Mesenchymal stem cell (in vitro differentiated cells and primary cell): ENCODE measurements at places on chromosomes 16 and 17.
A peak's percentile ranks its signal among the peaks of the same experiment; 100 is the strongest.

DNA sequence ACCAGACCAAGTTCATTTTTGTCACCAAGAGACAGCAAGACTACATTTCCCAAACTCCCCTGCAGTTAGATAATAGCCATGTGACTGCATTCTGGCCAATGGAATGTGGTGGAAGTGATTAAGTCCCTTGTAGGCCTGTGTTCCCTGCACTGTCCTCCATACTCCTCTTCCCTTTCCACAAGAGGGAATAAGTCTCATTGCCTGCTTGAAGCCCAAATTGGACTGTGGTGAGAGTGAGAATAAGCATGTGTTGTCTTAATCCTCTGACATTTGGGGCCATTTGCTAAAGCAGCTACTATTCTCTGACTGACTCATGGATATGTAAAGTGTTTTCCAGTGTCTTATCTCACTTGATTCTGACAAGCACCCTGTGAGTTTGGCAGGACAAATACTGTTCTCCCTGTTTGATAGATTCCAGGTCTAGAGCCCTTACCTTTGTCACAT is 20.7 kb downstream of the PIK3R6 start:
- H3K4me1 ChIP-seq = no peaks in the 10 kb centered on the region
- no peak overlapping the region for H3K4me3 ChIP-seq
- H3K27me3 ChIP-seq = no peaks in the 10 kb centered on the region
- no peak overlapping the region for H3K27ac ChIP-seq

GRCh38 chr16:80652441-80652840 is 111.6 kb downstream of the DYNLRB2 start:
- no peaks in the 10 kb centered on the region for H3K27me3 ChIP-seq
- H3K27ac ChIP-seq = no peak overlapping the region
- H3K4me3 ChIP-seq = no peak overlapping the region
- H3K36me3 ChIP-seq = peaks cover 2% of the 10 kb centered on the region

DNA sequence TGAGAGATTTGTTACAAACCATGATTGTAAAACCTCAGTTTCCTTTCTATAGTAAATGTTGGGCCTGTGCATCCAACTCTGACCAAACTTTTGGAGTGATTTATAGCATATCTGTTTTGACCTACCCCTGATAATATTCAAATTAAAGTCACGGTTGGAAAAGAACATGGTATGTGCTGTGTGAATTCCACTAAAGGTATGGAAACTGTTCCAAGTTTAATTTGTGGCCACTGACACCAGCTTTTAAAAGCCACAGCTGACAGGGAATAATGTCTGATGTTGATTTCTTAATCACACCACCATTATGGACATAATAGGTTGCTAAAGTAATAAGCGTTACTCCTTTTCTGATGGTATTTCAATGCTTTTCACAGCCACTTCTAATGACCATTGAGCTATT is 1215.9 kb downstream of the CDH8 start:
- no peak overlapping the region for H3K27ac ChIP-seq
- no peak for DNase-seq
- H3K4me1 ChIP-seq = no peaks in the 10 kb centered on the region
- no peak overlapping the region for H3K4me3 ChIP-seq
- H3K27me3 ChIP-seq = no peaks in the 10 kb centered on the region

- H3K4me3 ChIP-seq = no peak overlapping the region
- no peaks in the 10 kb centered on the region for H3K27me3 ChIP-seq
- no peaks in the 10 kb centered on the region for H3K36me3 ChIP-seq
- no peak overlapping the region for H3K27ac ChIP-seq
- no peak for DNase-seq
Measured at GRCh38 chr17:78458091-78458490, 79.6 kb downstream of the PGS1 start.

- H3K27me3 ChIP-seq = peaks cover 13% of the 10 kb centered on the region
- no peak overlapping the region for H3K27ac ChIP-seq
- H3K4me3 ChIP-seq = peak overlapping the region; percentile 14
- H3K36me3 ChIP-seq = no peaks in the 10 kb centered on the region
- peak; percentile 18 for DNase-seq
Measured at GRCh38 chr16:46736695-46737094, 11.4 kb downstream of the MYLK3 start.

GRCh38 chr16:25064937-25065336 is 46.6 kb upstream of the LCMT1 start:
- no peak for DNase-seq
- H3K27ac ChIP-seq = no peak overlapping the region
- H3K4me3 ChIP-seq = no peak overlapping the region
- no peaks in the 10 kb centered on the region for H3K27me3 ChIP-seq
- H3K4me1 ChIP-seq = peaks cover 10% of the 10 kb centered on the region

DNA sequence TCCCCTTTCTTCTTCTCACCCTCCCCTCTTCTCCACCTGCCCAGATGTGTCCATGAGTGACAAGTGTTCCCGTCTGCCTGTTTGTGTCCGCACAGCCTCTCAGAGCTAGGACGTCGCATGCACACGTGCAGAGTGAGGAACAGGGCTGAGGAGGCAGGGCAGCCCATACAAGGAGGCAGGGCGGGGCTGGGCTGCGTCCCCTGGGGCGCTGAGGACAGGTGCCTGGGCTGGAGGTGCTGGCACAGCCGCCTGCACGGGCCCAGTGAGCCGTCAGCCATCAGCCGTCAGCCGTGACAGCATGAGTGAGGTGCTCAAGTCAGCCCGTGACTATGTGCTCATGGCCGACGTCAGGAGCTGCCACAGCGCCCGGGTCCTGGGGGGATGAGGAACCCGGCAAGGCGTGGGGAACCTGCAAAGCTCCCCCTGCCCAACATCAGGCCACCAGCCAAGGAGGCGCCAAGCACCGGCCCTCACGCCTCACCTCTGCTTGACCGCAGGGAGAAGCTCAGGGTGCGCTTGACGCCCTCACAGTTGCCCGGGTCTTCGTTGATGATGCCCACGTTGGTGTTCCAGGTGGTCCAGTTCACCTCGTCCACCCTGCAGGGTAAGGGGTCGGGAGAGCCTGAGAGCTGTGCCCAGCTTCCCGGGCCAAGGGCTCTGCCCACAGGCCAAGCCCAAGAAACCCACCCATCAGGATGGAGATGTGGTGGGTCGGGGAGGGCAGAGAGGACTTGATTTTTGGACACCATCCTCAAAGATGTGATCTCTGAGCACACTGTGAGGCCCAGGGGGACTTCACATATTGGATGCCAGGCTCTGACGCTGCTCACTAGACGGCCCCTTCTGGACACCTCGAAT is 13.7 kb upstream of the TRPV3 start:
- H3K27me3 ChIP-seq = no peaks in the 10 kb centered on the region
- no peak overlapping the region for H3K4me3 ChIP-seq
- no peak for DNase-seq
- no peaks in the 10 kb centered on the region for H3K4me1 ChIP-seq
- H3K36me3 ChIP-seq = peaks cover 28% of the 10 kb centered on the region

DNA sequence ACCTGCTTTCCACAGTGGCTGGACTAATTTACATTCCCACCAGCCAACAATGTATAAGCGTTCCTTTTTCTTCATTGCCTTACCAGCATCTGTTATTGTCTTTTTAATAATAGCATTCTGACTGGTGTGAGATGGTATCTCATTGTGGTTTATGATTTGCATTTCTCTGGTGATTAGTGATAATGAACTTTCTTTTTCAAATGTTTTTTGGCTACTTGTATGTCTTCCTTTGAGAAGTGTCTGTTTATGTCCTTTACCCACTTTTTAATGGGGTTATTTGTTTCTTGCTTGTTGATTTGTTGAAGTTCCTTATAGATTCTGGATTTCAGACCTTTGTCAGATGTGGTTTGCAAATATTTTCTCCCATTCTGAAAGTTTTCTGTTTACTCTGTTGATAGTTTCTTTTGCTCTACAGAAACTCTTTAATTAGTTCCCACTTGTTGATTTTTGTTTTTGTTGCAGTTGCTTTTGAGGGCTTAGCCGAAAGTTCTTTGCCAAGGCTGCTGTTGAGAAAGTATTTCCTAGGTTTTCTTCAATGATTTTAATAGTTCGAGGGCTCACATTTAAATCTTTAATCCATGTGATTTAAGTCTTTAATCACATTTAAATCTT is 26.8 kb downstream of the ITGAM start:
- H3K36me3 ChIP-seq = no peaks in the 10 kb centered on the region
- H3K4me1 ChIP-seq = no peaks in the 10 kb centered on the region
- no peak overlapping the region for H3K27ac ChIP-seq
- DNase-seq = no peak
- H3K4me3 ChIP-seq = no peak overlapping the region
- no peaks in the 10 kb centered on the region for H3K27me3 ChIP-seq

DNA sequence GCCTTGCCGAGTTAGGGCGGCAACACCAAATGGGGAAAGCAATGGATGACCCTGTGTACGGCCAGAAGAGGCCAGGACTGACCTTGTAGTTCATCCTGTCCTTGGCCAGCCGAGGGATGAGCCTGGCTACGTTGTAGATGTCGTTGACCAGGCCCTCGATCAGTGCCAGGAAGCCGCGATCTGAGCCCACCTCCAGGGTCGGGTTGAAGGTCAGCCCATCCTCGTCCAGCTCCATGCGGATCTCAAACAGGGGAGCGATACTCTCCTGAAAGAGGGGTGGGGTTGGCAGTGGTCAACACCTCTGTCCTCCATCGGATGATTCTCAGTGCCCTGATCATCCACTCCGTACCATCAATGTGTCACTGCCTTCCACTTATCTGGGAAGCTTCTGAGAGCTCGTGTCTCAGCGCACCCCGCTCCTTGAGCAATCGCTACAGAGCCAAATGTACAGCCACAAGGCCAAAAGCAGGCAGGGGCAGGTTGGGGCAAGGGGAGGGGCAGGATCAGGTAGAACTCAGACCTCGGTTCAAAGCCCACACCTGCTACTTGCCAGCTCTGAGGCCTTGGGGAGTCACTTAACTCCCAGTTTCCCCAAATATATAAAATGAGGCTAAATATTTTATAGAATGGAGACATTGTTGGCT is 39.9 kb downstream of the DNAH17 start:
- no peak for DNase-seq
- H3K4me3 ChIP-seq = no peak overlapping the region
- H3K27me3 ChIP-seq = no peaks in the 10 kb centered on the region
- peaks cover 7% of the 10 kb centered on the region for H3K4me1 ChIP-seq
- H3K36me3 ChIP-seq = no peaks in the 10 kb centered on the region
- no peak overlapping the region for H3K27ac ChIP-seq

- H3K4me3 ChIP-seq = peak overlapping the region; percentile 93
- no peak overlapping the region for H3K27ac ChIP-seq
- H3K36me3 ChIP-seq = no peaks in the 10 kb centered on the region
- no peaks in the 10 kb centered on the region for H3K27me3 ChIP-seq
- H3K4me1 ChIP-seq = peaks cover 6% of the 10 kb centered on the region
Measured at GRCh38 chr17:66301367-66301863, 998 bp upstream of the PRKCA start.

DNA sequence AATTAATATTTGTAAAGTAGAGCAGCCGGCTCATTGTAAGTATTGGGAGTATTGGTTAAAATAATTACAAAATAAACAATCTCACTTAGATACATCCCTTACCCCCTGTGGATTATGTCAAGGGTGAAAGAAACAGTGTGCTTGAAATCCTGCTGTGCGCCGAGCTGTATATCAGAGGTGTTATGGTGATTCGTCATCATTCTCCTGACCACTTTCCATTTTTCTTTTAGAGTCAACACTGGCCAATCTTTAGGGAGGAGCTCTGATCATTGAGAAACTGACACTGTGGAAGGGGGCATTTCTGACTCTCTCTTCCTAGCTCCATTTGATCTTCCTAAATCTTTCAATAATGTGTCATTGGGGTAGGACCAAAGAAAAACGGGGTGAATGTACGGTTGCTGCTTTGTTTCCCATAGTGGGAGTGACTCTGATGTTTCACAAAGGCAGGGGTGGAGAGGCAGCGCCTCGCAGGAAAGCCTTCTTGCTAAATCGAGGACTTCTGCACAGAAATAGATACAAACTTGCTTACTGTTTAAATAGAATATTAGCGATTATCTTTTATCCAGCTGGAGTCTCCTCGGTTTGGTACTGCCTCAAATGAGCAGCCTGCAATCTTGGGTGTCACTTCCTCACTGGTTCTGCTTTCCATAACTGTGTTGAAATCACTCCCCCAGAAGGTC is 123.4 kb downstream of the PRKCB start:
- no peak for DNase-seq
- H3K4me1 ChIP-seq = peaks cover 2% of the 10 kb centered on the region
- no peaks in the 10 kb centered on the region for H3K27me3 ChIP-seq
- no peaks in the 10 kb centered on the region for H3K36me3 ChIP-seq
- H3K27ac ChIP-seq = no peak overlapping the region
- H3K4me3 ChIP-seq = no peak overlapping the region

DNA sequence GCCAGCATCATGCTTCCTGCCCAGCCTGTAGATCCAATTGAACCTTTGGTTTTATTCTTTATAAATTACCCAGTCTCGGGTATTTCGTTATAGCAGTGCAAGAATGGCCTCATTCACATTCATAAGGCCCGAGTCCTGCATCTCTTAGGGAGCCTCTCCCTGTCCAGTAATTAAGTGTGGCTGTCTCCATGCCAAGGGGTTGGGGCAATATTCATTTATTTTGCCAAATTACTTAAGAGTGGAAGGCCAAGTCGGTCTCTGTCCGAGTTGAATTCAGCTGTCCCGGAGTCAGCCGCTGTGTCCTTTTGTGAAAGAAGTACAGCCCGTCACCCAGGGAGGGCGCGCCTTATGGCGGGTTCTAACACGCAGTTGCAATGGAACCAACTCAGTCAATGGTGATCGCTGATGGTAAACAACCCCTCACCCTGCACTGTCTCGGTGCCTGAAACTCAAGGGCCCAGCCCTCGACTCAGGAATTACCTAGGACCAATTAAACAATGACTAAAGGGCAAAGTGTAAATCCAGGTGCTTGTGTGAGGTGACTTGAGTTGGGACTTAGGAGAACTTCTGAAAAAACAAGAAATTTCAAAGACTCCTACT is 22.2 kb downstream of the KIAA0513 start:
- peaks cover 4% of the 10 kb centered on the region for H3K36me3 ChIP-seq
- H3K4me1 ChIP-seq = peaks cover 3% of the 10 kb centered on the region
- no peak for DNase-seq
- H3K27ac ChIP-seq = no peak overlapping the region

DNA sequence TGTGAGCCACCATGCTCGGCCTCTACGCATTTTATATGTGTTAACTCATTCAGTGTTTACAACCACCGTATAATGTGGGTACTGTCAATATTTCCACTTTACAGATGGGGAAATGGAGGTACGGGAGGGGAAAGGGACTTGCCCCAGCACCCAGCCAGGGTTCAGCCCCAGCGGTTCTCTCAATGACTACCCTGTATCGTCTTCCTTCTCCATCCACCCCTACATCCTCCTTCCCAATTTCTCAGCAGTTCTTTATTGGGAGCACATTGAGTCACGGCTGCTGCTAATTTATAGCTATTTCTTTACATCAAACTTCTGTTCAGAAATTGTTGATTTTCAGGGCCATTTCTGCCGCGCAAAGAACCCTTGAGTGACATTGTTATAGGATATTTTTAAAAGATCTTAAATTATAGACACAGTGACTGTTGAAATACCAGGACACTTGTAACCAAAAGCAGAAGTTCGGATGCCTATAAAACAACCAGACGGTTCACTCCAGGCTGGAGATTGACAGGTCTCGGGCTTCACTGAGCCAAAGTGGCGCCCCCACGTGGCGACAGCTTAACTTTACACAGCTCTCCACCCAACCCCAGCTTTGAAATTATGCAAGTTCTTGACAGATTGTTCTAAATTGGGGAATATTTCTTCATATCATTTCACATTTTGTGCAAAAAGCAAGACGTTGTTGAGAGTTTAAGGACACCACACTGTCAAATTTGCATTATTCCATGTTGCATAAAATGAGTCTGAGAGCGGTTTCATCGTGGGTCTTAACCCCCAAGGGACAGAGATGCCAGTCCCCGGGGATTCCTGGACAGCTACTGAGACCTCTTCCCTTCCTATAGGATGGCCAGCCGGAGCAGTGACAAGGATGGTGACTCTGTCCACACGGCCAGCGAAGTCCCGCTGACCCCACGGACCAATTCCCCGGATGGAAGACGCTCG is 11.8 kb downstream of the SYT17 start:
- no peaks in the 10 kb centered on the region for H3K4me1 ChIP-seq
- DNase-seq = peak; percentile 30
- peaks cover 16% of the 10 kb centered on the region for H3K27me3 ChIP-seq
- H3K36me3 ChIP-seq = no peaks in the 10 kb centered on the region
- H3K4me3 ChIP-seq = no peak overlapping the region
